ENCODE measurements at places on chromosomes 5 and 9.

GRCh38 chr5:133514456-133514855 is 97.9 kb downstream of the FSTL4 start:
- DNase-seq: no peak

DNA sequence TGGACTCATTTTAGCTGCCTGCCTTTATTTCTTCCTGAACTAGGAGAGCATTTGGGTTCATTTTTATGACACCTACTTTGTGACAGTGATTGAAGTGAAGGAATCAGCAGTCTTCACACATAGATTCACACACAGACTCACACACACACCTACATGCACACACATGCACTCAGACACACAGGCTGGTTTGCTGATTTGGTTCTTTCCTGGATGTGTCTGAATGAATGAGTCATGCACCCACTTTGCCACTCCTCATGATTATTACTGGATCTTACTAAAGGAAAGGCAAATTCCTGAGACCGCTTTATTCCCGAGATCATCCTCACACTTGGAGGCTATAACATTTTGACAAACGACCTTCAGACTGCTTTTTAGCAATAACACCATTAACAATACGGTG is 529.5 kb downstream of the AGTPBP1 start:
- no peak for DNase-seq

- DNase-seq: no peak
These were observed 72.5 kb downstream of the PLAC8L1 start for GRCh38 chr5:146032911-146033310.

DNA sequence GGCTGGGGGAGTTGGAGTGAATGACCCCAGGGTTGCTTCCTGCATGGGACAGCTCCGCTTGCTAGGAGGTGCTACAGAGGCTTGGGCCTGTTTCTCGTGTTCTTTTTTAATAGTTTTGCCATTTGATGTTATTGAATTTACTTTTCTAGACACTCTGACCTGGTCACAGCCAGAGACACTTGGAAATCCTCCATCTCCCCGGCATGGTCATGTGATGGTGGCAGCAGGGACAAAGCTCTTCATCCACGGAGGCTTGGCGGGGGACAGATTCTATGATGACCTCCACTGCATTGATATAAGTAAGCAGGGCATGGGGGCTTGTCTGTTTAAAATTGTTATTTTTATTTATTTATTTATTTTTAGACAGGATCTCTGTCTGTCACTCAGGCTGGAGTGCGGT is 13.4 kb downstream of the HSPA5 start:
- no peak for DNase-seq

DNA sequence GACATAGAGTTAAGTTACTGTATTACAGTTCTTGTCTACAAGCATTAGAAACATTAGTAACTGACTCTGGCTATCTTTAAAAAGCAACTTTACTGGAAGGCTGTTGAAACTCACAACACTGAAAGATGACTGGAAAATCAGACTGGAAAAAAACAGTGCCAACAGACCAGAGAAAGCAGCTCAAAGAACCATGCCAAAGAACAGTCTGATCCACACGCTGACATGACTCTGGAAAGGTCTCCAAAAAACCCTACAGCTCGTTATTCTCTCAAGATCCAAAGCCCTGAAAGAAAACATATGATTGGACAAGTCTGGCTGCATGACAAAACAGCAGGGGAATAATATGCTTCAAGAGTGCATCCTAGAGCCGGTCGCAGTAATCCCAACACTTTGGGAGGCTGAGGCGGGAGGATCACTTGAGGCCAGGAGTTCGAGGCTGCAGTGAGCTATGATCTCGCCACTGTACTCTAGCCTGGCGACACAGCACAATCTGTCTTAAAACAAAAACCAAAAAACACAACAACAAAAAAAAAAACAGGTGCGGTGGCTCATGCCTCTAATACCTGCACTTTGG is 5.6 kb downstream of the GOLPH3 start:
- no peak for DNase-seq

DNA sequence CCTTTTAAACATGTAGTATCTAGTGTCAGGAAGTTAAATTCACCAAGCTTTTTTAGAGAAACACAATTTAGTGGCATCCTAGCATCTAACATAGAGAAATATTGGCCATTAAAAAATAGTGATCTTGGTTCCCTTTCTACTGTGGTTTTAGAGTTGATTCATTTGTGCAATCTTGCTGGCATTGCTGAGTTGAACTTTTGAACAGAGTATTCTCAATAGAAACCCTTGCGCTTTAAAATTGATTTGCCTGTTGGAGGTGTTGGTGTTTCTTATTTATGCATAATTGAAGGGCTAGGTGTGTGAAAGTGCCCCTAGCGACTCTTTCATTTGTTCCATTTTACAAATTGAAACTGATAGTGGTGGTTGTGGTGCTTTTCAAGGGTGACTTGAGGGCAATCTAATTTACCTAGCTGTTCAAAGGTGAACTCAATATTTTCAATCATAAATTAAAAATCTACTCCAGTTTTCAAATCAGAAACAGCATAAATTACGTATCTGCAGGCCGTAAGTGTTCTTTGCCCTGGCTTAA is 73.0 kb upstream of the MPDZ start:
- DNase-seq: no peak

- no peak for DNase-seq
These were observed 12.3 kb downstream of the MAST4 start for GRCh38 chr5:66608501-66608900.

GRCh38 chr5:141683596-141684141 is 1.6 kb upstream of the ARAP3 start:
- no peak for DNase-seq

- no peak for DNase-seq
These were observed 99.4 kb downstream of the MTREX start for GRCh38 chr5:55407059-55407684.
